ENCODE measurements at places on chromosomes 16 and 17. TPM values are rescaled to one million over a fixed set of nuclear protein-coding genes. Genes with fewer than 3 reads are reported as not detected.

KRTAP16-1 gene
- total RNA-seq, result not detected

CRYM gene
- total RNA-seq, result not detected

HBA1 gene
- total RNA-seq, result not detected

ABCC6 gene
- total RNA-seq, result 0.13 TPM

DHRS7C gene
- not detected for total RNA-seq

TPSG1 gene
- not detected for total RNA-seq

ATAD5 gene
- 2.5 TPM for total RNA-seq

P2RX5 gene
- 0.88 TPM for total RNA-seq

TBC1D3C gene
- not detected for total RNA-seq

KREMEN2 gene
- total RNA-seq, result not detected

ALOXE3 gene
- not detected for total RNA-seq

MEOX1 gene
- total RNA-seq, result not detected

CSHL1 gene
- not detected for total RNA-seq

EIF5A gene
- 167 TPM for total RNA-seq

C16orf54 gene
- not detected for total RNA-seq

CD300LB gene
- not detected for total RNA-seq
